ENCODE measurements at places on chromosomes 7 and 10. TPM values are rescaled to one million over a fixed set of nuclear protein-coding genes. Genes with fewer than 3 reads are reported as not detected.

The ZWINT gene
- 46.7 TPM for total RNA-seq

GRCh38 chr10:66627156-66627555, 298.7 kb upstream of the LRRTM3 start:
- no peak for DNase-seq

The SDK1 gene
- total RNA-seq: 0.05 TPM

GRCh38 chr10:14953424-14954000, 384 bp downstream of the DCLRE1C start:
- no peak for DNase-seq

The STRIP2 gene
- total RNA-seq: 56.1 TPM

GRCh38 chr7:152847386-152847908, 87.9 kb downstream of the ACTR3B start:
- no peak for DNase-seq

- DNase-seq: no peak
Measured at GRCh38 chr7:80629023-80629422, 9.4 kb upstream of the CD36 start.

The SUGCT gene
- 2.1 TPM for total RNA-seq

- no peak for DNase-seq
Measured at GRCh38 chr10:2144584-2144983, 407.3 kb upstream of the ADARB2 start.

DNA sequence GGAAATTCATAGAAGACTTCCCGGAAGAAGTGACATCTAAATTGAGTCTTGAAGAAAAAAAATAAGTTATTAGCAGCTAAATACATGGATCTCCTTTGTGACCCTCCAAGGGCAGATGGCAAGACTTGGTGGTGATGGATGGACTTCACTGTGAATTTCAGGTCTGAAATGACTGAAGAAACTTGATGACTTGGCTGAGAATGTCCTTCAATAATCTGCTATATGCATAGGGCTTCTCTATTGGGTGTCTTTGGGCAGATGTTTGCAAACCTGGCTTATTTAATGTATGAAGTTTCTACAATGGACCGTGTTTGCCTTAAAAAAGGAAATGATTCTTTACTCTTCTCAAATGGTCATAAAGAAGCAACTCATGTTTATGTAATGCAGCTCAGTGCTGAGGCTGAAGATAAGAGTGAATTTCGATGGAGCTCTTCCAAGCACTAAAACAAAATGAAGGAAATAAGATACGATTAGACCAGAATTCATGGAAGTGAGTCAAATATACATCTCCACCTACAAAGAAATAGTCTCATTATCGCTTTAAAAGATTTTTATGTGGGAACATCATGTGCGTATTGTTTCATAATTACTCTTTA, 116.6 kb upstream of the WDR11 start:
- DNase-seq: no peak

GRCh38 chr10:32412499-32412853, 33.5 kb upstream of the CCDC7 start:
- DNase-seq: no peak

The CDK5 gene
- total RNA-seq: 14.3 TPM

- no peak for DNase-seq
Measured at GRCh38 chr7:1538544-1539180, 8.2 kb downstream of the MAFK start.

The HERC4 gene
- total RNA-seq: 16.5 TPM

DNA sequence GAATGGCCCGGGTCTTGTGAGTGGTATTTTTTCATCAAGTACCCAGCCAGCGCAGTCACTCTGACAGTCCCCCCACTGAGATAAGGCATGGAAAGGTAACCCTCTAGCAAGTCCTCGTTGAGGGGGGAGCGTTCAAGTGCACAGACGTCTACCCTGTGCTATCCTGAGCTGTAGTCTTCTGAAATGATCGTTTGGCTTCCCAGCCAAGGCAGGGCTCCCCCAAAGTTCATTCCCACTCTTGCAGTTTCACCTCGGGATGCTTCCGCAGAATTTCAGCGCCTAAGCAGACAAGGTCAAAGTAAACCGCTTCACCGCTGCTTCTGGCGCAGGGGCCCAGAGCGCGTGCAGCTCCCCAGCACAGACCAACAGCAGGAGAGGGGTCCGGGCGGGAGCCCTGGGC, 1.8 kb downstream of the INSYN2A start:
- DNase-seq: no peak

- DNase-seq: no peak
Measured at GRCh38 chr7:36732806-36733205, 8.5 kb upstream of the AOAH start.

Measured in activated T-cell treated with anti-CD3 and anti-CD28 coated beads, Interleukin-2, amount 50 U/mL, for 4 hours (primary cell).